T-helper 17 cell (primary cell): ENCODE measurements at places on chromosomes 16 and 17.

- H3K4me3 ChIP-seq, result no peak overlapping the region
- no peaks in the 10 kb centered on the region for H3K4me1 ChIP-seq
- no peaks in the 10 kb centered on the region for H3K27me3 ChIP-seq
- no peak overlapping the region for H3K27ac ChIP-seq
- H3K36me3 ChIP-seq, result peaks cover 2% of the 10 kb centered on the region
Observed at GRCh38 chr17:17343160-17343735, 40.1 kb downstream of the NT5M start.

DNA sequence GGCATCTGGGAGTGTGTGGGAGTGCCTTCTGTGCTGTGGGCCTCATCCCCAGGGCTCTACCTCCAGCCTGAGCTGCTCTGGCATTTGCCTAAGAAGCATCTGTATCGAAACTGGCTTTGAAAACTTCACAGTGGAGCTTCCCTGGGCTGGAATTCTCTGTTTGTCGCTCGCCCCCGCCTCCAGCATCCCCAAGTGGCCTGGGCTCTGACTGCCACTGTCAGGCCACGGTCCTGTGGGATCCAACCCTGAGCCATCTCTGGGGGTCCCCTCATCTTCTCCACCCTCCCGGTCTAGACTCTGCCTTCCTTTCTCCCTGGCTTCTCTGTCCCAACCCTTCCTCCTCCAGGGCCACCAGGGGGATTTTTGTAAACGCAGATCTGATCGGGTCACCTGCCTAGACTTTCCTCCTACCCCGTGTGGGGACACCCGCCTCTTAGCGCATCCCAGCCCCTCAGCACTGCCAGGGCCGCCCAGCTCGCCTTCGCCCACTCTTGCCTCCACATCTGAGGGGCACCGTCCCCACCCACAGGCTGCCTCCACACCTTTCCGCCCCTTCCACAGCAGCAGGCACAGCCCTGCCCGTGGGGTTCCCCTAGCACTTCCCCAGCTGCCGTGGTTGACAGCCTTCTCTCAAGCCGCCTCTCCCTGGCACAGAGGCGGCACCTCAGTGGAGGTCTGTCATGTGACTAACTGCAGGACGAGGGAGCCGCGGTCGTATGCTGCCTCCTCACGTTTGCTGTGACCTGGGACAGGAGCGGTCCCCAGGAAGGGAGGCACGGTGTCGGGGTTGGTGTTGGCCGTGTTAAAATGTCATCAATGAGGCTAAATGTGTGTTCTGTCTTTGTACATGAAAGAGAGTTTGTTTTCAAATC, 12.0 kb downstream of the TBC1D24 start:
- peak overlapping the region; percentile 86 for H3K4me3 ChIP-seq
- peak; percentile 59 for DNase-seq
- no peaks in the 10 kb centered on the region for H3K36me3 ChIP-seq
- H3K27me3 ChIP-seq, result no peaks in the 10 kb centered on the region

DNA sequence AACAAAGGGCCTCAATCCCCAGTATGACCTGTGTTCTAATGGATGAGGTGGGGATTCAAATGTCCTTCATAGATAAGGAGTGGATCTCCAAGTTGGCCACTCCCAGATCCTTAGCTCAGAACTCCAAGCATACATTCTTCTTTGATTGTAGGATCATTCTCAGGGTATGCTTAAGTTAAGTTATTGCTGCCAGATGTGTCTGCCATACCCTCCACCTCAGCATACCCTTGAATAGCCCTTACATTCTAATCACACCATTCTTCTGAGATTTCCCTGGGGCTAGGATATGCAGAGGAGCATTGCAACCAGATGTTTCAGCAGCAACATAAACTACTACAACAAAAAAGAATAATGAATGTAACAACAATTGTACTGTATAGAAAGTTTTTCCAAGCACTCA, 1.6 kb upstream of the KRTAP2-4 start:
- H3K36me3 ChIP-seq, result no peaks in the 10 kb centered on the region
- H3K27ac ChIP-seq, result no peak overlapping the region
- DNase-seq, result no peak
- H3K27me3 ChIP-seq, result peaks cover 12% of the 10 kb centered on the region
- peaks cover 3% of the 10 kb centered on the region for H3K4me1 ChIP-seq
- H3K4me3 ChIP-seq, result no peak overlapping the region

DNA sequence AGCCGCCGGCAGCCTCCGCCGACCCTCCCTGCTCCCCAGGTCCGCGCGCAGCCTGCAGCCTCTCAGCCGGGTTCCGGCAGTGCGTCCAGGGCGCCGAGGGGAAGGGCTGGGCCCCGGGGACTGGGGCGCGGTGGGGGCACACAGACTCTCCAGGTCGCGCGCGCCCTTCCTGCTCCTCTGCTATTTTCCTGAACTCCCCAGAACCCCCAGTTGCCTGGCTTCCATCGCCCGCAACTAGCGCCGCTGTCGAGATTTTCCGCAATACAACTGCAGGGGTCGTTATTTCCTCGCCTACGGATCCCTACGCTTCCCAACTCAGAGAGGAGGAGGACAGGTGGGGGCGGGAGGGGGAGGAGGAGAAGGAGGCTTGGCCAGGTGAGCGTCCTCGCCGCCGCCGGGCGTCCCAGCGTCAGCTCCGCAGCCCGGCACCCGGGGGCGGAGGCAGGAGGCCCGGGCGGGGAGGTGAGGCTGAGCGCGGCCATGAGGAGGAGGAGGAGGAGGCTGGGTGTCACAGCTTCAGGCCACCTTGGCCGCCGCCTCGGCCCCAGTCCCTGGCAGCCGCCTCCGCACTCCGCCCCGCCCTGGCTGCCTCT, at the start of gene CA10:
Gene CA10, minus strand, starts transcription at position 265 of the 593 bp plus-strand sequence.
- peaks cover 61% of the 10 kb centered on the region for H3K27me3 ChIP-seq
- DNase-seq, result no peak

- H3K4me1 ChIP-seq, result no peaks in the 10 kb centered on the region
- no peaks in the 10 kb centered on the region for H3K36me3 ChIP-seq
- DNase-seq, result no peak
- peaks cover 24% of the 10 kb centered on the region for H3K27me3 ChIP-seq
Observed at GRCh38 chr16:26569793-26570192, 496.9 kb upstream of the C16orf82 start.

- H3K4me3 ChIP-seq, result no peak overlapping the region
- H3K27ac ChIP-seq, result no peak overlapping the region
- DNase-seq, result peak; percentile 67
- H3K4me1 ChIP-seq, result peaks cover 15% of the 10 kb centered on the region
- H3K36me3 ChIP-seq, result no peaks in the 10 kb centered on the region
Observed at GRCh38 chr16:23801378-23801777, 34.4 kb upstream of the PRKCB start.

GRCh38 chr17:81837641-81838040, 2.8 kb upstream of the PPP1R27 start:
- no peak for DNase-seq
- no peak overlapping the region for H3K27ac ChIP-seq
- no peaks in the 10 kb centered on the region for H3K4me1 ChIP-seq
- H3K36me3 ChIP-seq, result no peaks in the 10 kb centered on the region
- H3K4me3 ChIP-seq, result no peak overlapping the region
- no peaks in the 10 kb centered on the region for H3K27me3 ChIP-seq

- no peak overlapping the region for H3K27ac ChIP-seq
- DNase-seq, result no peak
- no peaks in the 10 kb centered on the region for H3K27me3 ChIP-seq
Observed at GRCh38 chr16:60727851-60728250, 1308.4 kb downstream of the CDH8 start.

DNA sequence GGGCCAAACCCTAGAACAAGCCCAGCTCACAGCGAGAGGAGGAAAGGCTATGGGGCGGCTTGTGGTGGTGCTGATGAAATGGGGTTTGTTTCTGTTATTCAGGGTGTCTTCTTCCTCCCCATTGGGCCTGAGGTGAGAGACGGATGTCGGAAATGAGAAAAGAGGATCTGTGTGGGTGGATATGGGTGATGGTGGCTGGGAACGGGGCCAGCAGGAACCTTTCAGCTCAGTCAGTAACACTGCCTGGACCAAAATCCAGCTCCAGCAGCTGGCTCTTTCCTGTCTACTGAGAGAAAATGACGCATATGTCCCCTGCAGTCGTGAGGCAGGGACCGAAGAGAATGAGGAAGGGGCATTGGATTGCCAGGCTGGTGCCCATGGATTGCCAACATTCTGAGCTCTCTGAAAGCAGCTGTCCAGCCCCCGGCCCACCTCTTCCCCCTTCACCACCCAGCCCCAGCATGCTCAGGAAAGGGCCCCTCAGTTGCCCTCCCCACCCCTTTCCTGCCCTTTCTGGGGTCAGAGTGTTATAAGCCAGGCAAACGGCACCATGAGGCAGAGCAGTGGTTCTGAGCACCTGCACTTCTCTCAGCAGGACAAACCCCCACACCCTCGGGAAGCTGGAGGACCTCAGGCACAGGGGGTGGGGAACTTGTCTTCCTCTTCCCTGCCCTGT, 4.0 kb downstream of the MYH3 start:
- H3K27ac ChIP-seq, result no peak overlapping the region
- no peak for DNase-seq
- H3K27me3 ChIP-seq, result peaks cover 9% of the 10 kb centered on the region

DNA sequence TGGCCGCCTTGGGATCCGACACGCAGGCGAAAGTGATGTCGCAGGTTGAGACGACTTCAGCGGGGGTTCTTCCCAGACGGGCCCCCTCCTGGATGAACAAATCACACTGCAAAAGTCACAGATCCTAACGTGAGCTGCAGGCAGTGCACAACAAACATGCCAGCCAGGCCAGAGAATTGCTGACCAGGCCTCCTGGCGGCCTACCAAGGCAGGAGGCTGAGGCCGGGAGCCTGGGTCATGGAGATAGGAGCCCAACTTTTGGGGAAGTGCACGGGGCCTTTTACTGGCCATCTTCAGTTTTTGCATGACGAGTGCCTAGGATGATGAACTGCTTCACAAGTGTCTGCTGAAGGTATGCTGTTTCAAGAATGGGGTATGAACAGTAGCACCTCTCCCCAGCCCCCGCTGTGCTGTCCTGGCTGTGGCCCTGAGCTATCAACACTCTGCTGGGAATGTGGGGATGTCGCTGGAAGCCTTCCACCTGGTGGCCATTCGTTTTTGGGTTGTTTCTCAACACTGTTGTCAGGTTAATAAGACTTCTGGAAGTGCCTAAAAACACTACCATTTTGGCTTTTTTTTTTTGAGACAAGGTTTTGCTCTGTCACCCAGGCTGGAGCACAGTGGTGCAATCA, 12.2 kb upstream of the ROGDI start:
- H3K4me1 ChIP-seq, result peaks cover 3% of the 10 kb centered on the region
- DNase-seq, result no peak
- H3K27me3 ChIP-seq, result no peaks in the 10 kb centered on the region
- no peak overlapping the region for H3K4me3 ChIP-seq
- H3K36me3 ChIP-seq, result peaks cover 12% of the 10 kb centered on the region
- no peak overlapping the region for H3K27ac ChIP-seq

GRCh38 chr17:57809879-57810278, 40.0 kb downstream of the MRPS23 start:
- peaks cover 14% of the 10 kb centered on the region for H3K4me1 ChIP-seq
- no peak overlapping the region for H3K27ac ChIP-seq
- H3K27me3 ChIP-seq, result peaks cover 67% of the 10 kb centered on the region
- H3K36me3 ChIP-seq, result peaks cover 7% of the 10 kb centered on the region
- no peak overlapping the region for H3K4me3 ChIP-seq
- DNase-seq, result no peak

- H3K36me3 ChIP-seq, result peaks cover 14% of the 10 kb centered on the region
- H3K27me3 ChIP-seq, result peaks cover 66% of the 10 kb centered on the region
- no peak overlapping the region for H3K4me3 ChIP-seq
- H3K27ac ChIP-seq, result no peak overlapping the region
- peaks cover 7% of the 10 kb centered on the region for H3K4me1 ChIP-seq
- DNase-seq, result no peak
Observed at GRCh38 chr17:50210240-50211225, 9.1 kb upstream of the COL1A1 start.

- peaks cover 5% of the 10 kb centered on the region for H3K36me3 ChIP-seq
- no peak overlapping the region for H3K27ac ChIP-seq
Observed at GRCh38 chr16:73057291-73058210, 9.6 kb upstream of the ZFHX3 start.

DNA sequence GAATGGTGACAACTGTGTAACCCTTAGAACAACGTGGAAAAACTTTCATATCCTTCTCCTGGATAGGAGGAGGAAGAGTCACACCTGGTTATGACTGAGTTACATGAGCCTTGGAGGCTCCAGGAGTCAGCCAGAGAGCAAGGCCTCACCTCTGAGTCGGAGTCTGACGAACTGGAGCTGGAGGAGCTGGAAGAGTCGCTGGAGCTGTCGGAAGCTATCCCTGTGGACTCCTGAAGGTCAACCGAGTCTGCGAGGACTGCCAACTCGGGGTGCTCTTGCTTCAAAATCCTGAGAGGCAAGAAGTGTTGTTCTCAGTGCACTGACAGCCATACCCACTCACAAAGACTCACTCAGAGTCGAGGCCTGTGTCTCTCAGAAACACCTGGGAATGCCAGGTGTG, 6.2 kb downstream of the JMJD6 start:
- H3K4me3 ChIP-seq, result no peak overlapping the region
- H3K27ac ChIP-seq, result no peak overlapping the region
- H3K4me1 ChIP-seq, result peaks cover 33% of the 10 kb centered on the region
- no peaks in the 10 kb centered on the region for H3K27me3 ChIP-seq

DNA sequence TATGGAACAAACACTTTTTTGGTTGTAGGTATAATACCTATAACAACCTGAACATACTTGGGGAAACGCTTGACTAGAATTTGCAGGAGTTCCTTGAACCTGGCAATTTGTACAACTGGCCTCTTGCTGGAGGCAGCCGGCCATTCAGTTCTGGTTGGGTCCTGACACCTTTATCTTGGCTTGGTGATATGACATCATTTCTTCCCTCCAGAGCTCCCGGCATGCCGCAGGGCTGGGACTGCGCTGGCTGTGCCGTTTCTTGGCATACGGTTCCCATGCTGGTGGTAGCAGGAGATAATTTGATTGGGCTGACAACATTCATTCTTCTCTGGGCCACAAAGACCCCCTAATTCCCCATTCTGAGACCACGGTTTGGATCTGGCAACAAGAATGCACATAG, 87.5 kb downstream of the ASIC2 start:
- peaks cover 6% of the 10 kb centered on the region for H3K4me1 ChIP-seq
- H3K36me3 ChIP-seq, result no peaks in the 10 kb centered on the region
- H3K4me3 ChIP-seq, result no peak overlapping the region
- H3K27ac ChIP-seq, result no peak overlapping the region
- H3K27me3 ChIP-seq, result peaks cover 69% of the 10 kb centered on the region
- DNase-seq, result no peak

GRCh38 chr16:55667753-55668152, 12.0 kb downstream of the SLC6A2 start:
- H3K4me1 ChIP-seq, result no peaks in the 10 kb centered on the region
- H3K27ac ChIP-seq, result no peak overlapping the region
- no peaks in the 10 kb centered on the region for H3K36me3 ChIP-seq
- peaks cover 9% of the 10 kb centered on the region for H3K27me3 ChIP-seq
- H3K4me3 ChIP-seq, result no peak overlapping the region
- DNase-seq, result no peak

- H3K27ac ChIP-seq, result no peak overlapping the region
- H3K4me3 ChIP-seq, result no peak overlapping the region
- no peaks in the 10 kb centered on the region for H3K27me3 ChIP-seq
- DNase-seq, result no peak
- H3K4me1 ChIP-seq, result peaks cover 23% of the 10 kb centered on the region
Observed at GRCh38 chr16:12173121-12173520, 196.6 kb downstream of the SNX29 start.

- H3K27ac ChIP-seq, result no peak overlapping the region
- H3K4me3 ChIP-seq, result no peak overlapping the region
- no peaks in the 10 kb centered on the region for H3K4me1 ChIP-seq
- no peaks in the 10 kb centered on the region for H3K27me3 ChIP-seq
- H3K36me3 ChIP-seq, result no peaks in the 10 kb centered on the region
Observed at GRCh38 chr16:9695152-9695551, 487.1 kb downstream of the GRIN2A start.

GRCh38 chr16:73447846-73448245, 399.9 kb upstream of the ZFHX3 start:
- DNase-seq, result no peak
- no peak overlapping the region for H3K4me3 ChIP-seq
- H3K27me3 ChIP-seq, result no peaks in the 10 kb centered on the region
